ENCODE measurements at places on chromosomes 7 and 10. TPM values are rescaled to one million over a fixed set of nuclear protein-coding genes. Genes with fewer than 3 reads are reported as not detected.

- no peaks in the 10 kb centered on the region for H3K27me3 ChIP-seq
- no peak overlapping the region for H3K27ac ChIP-seq
- no peaks in the 10 kb centered on the region for H3K4me1 ChIP-seq
- no peak overlapping the region for H3K4me3 ChIP-seq
Observed at GRCh38 chr10:60194421-60194820, 195.3 kb downstream of the ANK3 start.

DNA sequence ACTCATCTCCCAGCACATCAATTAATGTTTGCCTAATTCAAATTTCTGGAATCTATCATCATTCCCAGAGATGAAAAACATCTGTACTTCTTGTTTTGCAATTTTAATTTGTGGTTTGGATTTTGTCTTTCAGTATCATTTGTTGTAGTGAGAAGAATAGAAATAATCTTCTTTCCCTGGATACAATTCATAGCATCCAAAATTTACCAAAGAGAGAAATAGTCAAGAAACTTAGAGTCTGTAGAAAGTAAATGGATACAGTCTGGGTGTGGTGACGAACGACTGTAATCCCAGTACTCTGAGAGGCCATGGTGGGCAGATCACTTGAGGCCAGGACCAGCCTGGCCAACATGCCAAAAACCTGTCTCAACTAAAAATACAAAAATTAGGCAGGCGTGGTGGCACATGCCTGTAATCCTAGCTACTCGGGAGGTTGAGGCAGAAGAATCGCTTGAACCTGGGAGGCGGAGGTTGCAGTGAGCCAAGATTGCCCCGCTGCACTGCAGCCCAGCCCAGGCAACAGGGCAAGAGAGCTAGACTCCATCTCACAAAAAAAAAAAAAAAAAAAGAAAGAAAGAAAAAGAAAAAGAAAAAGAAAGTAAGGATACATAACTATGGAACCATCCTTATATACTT lies 193.0 kb downstream of the RELN start:
- no peak overlapping the region for H3K4me3 ChIP-seq
- DNase-seq = no peak
- H3K27me3 ChIP-seq = no peaks in the 10 kb centered on the region
- no peaks in the 10 kb centered on the region for H3K4me1 ChIP-seq
- no peak overlapping the region for H3K27ac ChIP-seq
- H3K36me3 ChIP-seq = no peaks in the 10 kb centered on the region

GRCh38 chr7:19369806-19370205 lies 224.6 kb upstream of the FERD3L start:
- H3K4me1 ChIP-seq = no peaks in the 10 kb centered on the region
- no peak overlapping the region for H3K27ac ChIP-seq
- no peaks in the 10 kb centered on the region for H3K27me3 ChIP-seq
- H3K36me3 ChIP-seq = no peaks in the 10 kb centered on the region
- DNase-seq = no peak
- no peak overlapping the region for H3K4me3 ChIP-seq

MRPL32 gene
- 58.6 TPM for total RNA-seq

DNA sequence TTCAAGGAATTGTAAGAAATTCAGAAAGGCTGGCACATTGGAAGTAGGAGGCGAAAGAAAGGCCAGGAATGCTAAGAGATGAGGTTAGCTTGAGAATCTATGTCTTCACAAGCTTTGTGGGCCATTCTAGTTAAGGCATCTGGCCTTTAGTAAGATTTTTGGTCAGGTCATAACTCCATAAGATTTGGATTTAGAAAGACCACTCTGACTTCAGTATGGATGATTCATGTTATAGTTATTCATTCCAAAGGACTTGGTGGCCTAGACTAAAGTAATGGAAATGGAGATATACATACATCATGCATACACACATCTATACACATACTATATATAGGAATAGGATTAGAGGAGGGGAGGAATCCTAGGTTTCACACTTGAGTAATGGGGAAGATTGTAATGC lies 77.5 kb downstream of the SEPTIN7 start:
- no peaks in the 10 kb centered on the region for H3K27me3 ChIP-seq
- H3K4me1 ChIP-seq = no peaks in the 10 kb centered on the region
- no peak overlapping the region for H3K27ac ChIP-seq
- no peak for DNase-seq
- peaks cover 20% of the 10 kb centered on the region for H3K36me3 ChIP-seq

SLC18A2 gene
- 7.7 TPM for total RNA-seq

DNA sequence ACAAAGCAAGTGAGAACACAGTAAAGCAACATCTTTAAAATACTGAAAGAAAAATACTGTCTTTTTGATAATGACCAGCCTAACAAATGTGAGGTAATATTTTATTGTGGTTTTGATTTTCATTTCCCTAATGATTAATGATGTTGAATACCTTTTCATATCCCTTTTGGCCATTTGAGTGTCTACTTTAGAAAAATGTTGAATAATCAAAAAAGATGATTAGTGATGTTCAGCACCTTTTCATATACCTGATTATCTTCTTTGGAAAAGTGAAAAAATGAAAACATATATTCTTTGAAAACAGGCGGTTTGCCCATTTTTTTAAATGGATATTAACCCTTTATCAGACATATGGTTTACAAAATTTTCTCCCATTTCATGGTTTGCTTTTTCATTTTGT lies 32.2 kb upstream of the EPHB6 start:
- H3K4me1 ChIP-seq = no peaks in the 10 kb centered on the region
- H3K27me3 ChIP-seq = no peaks in the 10 kb centered on the region
- no peaks in the 10 kb centered on the region for H3K36me3 ChIP-seq
- no peak for DNase-seq
- H3K4me3 ChIP-seq = no peak overlapping the region
- H3K27ac ChIP-seq = no peak overlapping the region

CYP3A4 gene
- not detected for total RNA-seq

PRRT4 gene
- not detected for total RNA-seq

DNA sequence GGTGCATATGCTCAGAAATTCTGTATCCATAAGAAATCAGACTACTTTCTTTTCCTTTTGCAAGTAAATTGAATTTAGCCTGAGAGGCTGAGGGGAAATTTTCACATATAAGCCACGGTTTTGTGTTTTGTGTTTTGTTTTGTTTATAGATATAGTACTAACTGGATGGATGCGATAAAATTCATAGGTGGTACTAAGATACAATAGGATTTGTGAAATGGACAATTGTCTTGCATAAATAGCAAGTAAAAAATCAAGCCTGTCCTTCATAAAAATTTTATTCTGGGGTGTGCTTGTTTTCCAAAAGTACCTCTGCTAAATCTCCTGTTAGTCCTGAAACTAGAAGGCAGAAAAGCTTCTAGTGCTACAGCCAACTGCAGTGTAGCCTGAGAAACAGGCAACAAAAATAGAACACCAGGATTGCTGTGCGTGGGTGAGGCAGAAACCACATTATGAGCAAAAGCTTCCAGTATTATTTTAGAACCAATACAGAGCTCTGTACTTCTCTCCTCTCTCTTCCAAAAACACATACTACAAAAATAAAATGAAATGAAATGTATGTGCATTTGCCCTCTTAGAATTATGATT lies 634 bp upstream of the HDAC9 start:
- H3K4me1 ChIP-seq = peaks cover 47% of the 10 kb centered on the region
- H3K27ac ChIP-seq = peak overlapping the region; percentile 47
- H3K4me3 ChIP-seq = peak overlapping the region; percentile 37
- no peaks in the 10 kb centered on the region for H3K27me3 ChIP-seq
- no peaks in the 10 kb centered on the region for H3K36me3 ChIP-seq
- DNase-seq = peak; percentile 54

PLPP4 gene
- not detected for total RNA-seq

KNDC1 gene
- 0.55 TPM for total RNA-seq

DNA sequence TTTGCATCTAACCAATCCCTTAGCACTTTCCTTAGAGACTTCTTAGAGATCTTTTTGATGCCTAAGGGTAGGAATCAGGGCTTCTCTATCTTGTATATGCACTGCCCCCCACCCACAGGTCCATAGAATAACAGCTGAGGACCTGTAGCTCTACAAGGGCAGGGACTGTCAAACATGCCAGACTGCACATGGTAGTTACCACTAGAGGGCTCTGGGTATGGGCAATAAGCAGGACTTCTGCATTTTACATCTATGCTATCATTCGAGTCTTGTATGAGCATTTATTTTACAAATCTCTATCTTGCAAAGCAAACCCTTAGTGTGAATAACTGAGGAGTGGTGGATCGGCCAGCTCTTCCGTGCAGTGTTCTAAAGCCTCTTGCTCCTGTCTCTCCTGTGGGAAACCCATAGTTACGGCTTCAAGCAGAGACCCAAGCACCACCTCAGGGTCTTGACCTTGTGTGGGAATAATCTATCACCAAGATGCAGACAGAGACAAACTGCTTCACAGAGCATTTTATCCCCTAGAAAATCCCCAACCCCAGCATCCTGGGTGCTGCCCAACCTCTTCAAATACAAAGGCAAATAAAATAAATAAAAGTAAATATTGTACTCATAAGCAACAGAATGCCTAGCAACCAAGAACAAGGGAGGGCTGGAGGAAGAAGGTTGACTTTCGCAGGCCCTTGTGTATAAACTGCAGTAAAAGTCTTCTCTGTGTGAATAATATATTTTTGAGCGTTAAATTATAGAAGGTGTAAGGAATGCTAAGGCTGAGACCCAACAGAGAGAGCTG lies 219.3 kb downstream of the WDR11 start:
- DNase-seq = no peak
- peaks cover 7% of the 10 kb centered on the region for H3K4me1 ChIP-seq
- H3K27me3 ChIP-seq = no peaks in the 10 kb centered on the region
- no peak overlapping the region for H3K27ac ChIP-seq

DNA sequence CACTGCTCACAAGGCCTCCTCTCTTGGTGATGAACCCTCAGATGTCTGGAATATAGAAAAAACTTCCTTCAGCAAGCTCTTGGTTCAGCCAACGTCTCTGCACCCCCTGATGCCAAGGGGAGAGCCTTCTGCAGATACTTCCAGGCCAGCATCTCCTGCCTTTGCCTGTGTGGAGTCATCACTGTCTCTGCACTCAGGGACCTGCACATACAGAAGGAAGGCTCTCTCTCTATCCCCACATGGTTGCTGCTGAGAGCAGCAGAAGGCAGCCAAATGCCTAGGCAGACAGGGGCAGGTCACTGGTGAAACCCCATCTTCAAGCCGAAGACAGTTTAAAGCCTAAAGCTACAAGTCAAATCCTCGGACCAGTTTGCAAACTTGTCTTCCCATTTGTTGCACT lies 137.6 kb downstream of the WDR11 start:
- H3K4me1 ChIP-seq = no peaks in the 10 kb centered on the region
- no peaks in the 10 kb centered on the region for H3K36me3 ChIP-seq
- no peak for DNase-seq
- no peak overlapping the region for H3K27ac ChIP-seq
- H3K4me3 ChIP-seq = no peak overlapping the region

DNA sequence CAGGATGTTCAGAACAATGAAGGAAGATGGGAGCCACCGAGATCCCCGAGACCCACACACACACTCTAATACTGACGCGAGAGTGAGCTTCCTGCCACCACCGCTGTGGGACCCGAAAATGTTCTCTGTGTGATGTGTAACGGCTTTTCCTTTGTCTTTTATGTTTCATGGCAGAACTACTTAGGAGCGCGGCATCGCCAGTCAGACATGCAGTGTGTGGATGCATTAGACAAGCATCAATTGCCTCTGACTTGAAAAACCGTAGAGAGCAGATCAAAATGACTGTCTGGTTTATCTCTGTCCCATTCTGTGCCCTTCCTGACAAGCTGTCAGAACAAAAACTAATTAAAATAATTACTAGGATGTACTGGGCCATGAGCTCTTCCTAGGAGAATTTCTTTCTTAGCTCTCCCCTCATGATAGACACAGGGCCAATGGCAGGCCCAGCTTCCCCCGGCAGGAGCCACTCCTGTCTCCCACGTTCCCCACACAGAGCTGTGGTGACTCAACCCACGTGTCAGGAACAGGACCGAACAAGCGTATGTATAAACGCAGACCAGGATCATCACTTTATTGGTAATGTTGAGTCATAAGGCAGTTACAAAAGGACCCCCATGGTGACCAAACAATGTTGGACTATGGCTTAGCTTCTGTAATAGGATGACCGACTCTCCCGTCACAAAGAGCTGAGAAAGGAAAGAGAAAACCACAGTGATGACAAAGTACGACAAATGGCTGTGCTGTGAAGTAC lies 705.0 kb downstream of the PARD3 start:
- DNase-seq = no peak
- no peak overlapping the region for H3K4me3 ChIP-seq
- H3K4me1 ChIP-seq = no peaks in the 10 kb centered on the region
- no peaks in the 10 kb centered on the region for H3K27me3 ChIP-seq
- peaks cover 9% of the 10 kb centered on the region for H3K36me3 ChIP-seq

KCNIP2 gene
- 2.4 TPM for total RNA-seq

DNAH11 gene
- total RNA-seq = 1.7 TPM

GRCh38 chr7:106059556-106059955 lies 52.6 kb downstream of the SYPL1 start:
- DNase-seq = peak; percentile 2
- H3K4me1 ChIP-seq = peaks cover 51% of the 10 kb centered on the region
- H3K27me3 ChIP-seq = no peaks in the 10 kb centered on the region
- H3K36me3 ChIP-seq = no peaks in the 10 kb centered on the region
- no peak overlapping the region for H3K4me3 ChIP-seq

CRYGN gene
- not detected for total RNA-seq

- no peak overlapping the region for H3K27ac ChIP-seq
- no peak overlapping the region for H3K4me3 ChIP-seq
- no peaks in the 10 kb centered on the region for H3K36me3 ChIP-seq
- no peaks in the 10 kb centered on the region for H3K27me3 ChIP-seq
Observed at GRCh38 chr10:114694752-114695151, 36.7 kb upstream of the ABLIM1 start.

DNA sequence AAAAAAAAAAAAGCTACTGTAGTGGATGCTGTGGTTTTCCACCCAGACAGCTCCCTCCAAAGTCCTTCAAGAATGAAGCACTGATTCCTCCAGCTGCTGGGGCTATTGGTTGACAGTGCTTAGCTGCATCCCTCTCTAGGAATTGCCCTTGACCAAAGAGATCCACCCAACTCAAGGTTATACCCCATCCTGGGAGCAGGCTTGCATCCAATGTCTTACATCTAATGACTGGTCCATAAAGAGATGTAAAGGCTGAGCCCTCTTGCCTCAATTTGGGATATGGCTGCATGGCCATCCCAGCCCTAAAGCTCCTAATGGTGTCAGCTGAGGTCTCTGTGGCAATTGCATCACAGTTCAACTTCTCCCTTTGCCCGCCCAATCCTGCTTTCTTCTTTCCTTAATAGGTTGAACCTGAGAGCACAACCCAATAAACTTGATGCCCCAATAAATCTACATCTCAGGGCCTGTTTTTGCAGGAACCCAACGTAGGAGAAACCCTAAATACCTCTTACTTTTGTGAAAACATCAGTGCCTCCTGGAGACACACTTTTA lies 4.4 kb downstream of the GPR37 start:
- peaks cover 20% of the 10 kb centered on the region for H3K27me3 ChIP-seq
- no peaks in the 10 kb centered on the region for H3K36me3 ChIP-seq
- H3K4me1 ChIP-seq = peaks cover 25% of the 10 kb centered on the region
- no peak overlapping the region for H3K27ac ChIP-seq

DNA sequence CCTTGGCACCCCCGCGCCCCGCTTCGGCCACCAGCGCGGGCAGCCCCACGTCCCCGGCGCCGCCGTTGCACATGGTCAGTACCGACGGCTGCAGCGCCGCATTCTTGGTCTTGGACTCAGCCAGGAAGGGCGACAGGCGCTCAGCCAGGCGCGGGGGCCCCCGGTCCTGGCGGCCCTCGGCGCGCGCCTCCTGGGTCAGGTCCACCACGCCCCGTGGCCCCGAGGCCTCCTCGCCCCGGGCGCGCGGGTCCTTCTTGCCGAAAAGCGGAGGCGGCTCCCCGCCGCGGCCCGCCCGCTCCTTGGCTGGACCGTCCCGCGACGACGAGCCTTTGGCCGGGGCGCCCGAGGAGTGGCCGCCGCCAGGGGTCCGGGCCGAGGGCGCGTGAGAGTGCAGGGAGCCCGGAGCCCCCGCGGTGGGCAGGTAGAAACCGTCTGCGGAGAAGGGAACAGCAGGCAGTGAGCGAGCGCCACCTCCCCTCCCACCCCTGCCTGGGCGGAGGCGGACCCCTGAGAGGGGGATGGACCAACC lies 34.7 kb downstream of the TNRC18 start:
- no peak for DNase-seq
- peaks cover 55% of the 10 kb centered on the region for H3K36me3 ChIP-seq
- peaks cover 11% of the 10 kb centered on the region for H3K4me1 ChIP-seq
- H3K27me3 ChIP-seq = no peaks in the 10 kb centered on the region

All from stomach (tissue), 19 donors.